Endodermal cell (in vitro differentiated cells): ENCODE measurements at places on chromosomes 5 and 9.

DNA sequence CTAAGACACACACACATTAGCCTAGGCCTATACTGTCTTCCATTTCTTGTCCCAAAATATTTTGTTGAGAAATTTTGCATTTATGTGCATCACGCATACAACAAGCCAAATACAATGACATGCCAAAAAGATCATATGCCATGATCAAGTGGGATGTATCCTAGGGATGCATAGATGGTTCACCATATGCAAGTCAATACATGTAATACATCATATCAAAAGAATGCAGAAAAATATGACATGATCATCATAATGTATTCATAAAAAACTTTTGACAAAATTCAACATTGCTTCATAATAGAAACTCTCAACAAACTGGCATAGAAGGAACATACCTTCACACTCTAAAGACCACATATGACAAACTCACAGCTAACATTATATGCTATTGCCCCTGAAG is 5.8 kb upstream of the FAM81B start:
- no peak overlapping the region for H3K27ac ChIP-seq
- DNase-seq: no peak
- no peaks in the 10 kb centered on the region for H3K36me3 ChIP-seq
- H3K27me3 ChIP-seq: no peaks in the 10 kb centered on the region

DNA sequence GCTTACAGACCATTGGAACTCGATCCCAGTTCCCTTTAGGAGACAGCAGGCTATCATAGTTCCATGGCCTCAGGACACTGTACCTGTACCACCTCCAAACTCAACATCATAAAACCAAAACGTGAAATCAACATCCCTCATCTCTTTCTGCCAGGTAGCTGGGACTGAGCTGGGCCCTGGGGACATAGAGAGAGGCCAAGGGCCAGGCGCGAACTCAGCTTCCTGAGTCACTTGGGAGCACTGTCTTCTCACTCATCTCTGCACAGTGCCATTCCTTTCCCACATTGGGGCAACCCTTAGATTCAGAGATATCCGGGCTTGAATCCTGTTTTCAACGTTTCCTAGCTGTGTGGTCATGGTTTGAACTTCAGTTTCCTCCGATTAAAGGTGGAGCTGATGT is 12.2 kb downstream of the DAB2IP start:
- peaks cover 22% of the 10 kb centered on the region for H3K36me3 ChIP-seq
- no peak overlapping the region for H3K4me3 ChIP-seq
- H3K27ac ChIP-seq: no peak overlapping the region
- peaks cover 4% of the 10 kb centered on the region for H3K4me1 ChIP-seq
- DNase-seq: no peak
- H3K27me3 ChIP-seq: no peaks in the 10 kb centered on the region

DNA sequence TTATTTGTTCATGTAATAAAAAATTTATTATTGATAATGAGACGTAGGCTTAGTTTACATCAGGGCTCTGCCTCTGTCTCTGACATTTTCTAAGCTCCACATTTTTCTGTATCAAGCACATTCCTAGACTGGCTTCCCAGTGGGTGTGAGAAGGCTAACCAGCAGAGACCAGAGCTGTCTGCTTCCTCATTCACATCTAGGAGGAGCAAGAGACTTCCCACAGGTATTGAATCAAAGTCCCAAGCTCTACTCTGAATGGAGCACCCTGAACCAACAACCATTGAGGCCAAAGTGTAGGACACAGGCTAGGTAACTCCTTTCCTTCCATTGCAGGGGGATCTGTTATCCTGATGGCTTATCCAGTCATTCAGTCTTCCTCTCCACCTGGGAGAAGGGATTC is 72.4 kb downstream of the PARP8 start:
- H3K36me3 ChIP-seq: no peaks in the 10 kb centered on the region
- H3K4me1 ChIP-seq: peaks cover 7% of the 10 kb centered on the region
- peak; percentile 78 for DNase-seq
- no peak overlapping the region for H3K4me3 ChIP-seq

GRCh38 chr9:78821126-78821822 is 524.3 kb downstream of the PSAT1 start:
- H3K4me3 ChIP-seq: no peak overlapping the region
- no peak for DNase-seq
- H3K4me1 ChIP-seq: no peaks in the 10 kb centered on the region
- H3K27me3 ChIP-seq: no peaks in the 10 kb centered on the region
- H3K27ac ChIP-seq: no peak overlapping the region
- no peaks in the 10 kb centered on the region for H3K36me3 ChIP-seq

DNA sequence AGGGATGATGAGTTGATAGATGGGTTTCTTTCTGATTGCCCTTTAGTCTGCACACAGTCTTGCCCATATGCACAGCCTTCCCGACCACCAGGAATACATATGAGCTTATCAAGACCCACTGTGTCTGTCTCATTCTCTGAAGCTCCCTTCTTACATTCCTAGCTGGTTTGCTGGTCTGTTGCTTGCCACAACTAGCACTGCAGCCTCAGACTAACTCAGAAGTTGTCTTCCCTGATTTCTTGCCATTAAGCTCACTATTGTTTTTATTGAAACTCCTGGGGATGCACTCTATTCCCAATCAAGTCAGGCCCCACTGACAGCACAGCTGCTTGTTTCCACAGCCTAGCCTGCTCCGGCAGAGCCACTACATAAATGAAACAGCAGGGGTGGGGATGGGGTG is 97.5 kb downstream of the SAXO1 start:
- H3K27ac ChIP-seq: no peak overlapping the region
- H3K4me3 ChIP-seq: no peak overlapping the region
- H3K4me1 ChIP-seq: no peaks in the 10 kb centered on the region
- no peaks in the 10 kb centered on the region for H3K27me3 ChIP-seq
- no peak for DNase-seq

- no peak for DNase-seq
- peaks cover 12% of the 10 kb centered on the region for H3K27me3 ChIP-seq
- H3K27ac ChIP-seq: no peak overlapping the region
- no peaks in the 10 kb centered on the region for H3K36me3 ChIP-seq
- no peaks in the 10 kb centered on the region for H3K4me1 ChIP-seq
- no peak overlapping the region for H3K4me3 ChIP-seq
These were observed 8.5 kb downstream of the KLF4 start for GRCh38 chr9:107481035-107481434.

DNA sequence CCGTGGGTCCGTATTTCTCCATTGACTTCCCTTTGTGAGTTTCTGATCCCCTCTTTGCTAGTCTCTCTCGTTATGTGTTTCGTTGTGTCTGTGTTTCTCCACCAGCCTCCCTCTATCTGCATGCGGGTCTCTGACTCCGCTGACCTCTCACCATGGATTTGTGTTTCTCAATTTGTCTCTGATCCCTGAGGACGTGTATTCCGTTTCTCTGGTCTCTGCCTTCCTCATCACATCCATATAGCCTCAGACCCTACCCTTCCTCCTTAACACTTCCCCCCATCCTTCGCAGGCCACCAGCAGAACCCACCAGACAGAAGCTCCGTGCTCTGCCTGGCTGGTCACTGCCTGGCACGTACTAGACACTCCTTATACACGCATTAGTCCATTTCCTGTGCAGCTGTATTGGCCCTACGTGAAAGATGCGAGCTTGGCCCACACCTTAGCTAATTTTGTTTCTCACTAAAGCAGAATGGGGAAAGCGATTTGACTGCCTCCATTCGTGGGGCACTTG is 631 bp downstream of the B4GALT7 start:
- H3K4me1 ChIP-seq: peaks cover 3% of the 10 kb centered on the region
- H3K27me3 ChIP-seq: no peaks in the 10 kb centered on the region
- H3K27ac ChIP-seq: no peak overlapping the region
- no peak for DNase-seq

- H3K36me3 ChIP-seq: no peaks in the 10 kb centered on the region
These were observed 67.7 kb downstream of the HMHB1 start for GRCh38 chr5:143879646-143880045.

DNA sequence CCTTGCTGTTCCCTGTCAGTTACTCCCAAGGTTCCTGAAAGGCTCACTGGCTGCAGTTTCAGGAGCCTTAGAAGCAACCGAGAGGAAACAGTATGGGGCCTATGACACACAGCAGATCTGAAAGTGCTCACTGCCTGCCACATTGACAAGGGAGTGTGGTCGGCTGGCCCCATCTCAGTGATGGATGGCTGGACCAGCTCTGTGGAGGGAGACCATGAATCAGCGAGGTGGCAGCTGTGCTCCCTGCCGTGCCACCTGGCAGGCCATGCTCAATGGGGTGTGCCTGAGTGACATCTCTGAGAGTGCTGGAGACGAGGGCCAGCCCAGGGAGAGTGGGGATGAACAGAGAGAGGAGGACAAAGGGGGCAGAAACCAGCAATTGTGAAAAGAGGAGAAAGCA is 49.1 kb downstream of the DOCK2 start:
- H3K27me3 ChIP-seq: no peaks in the 10 kb centered on the region
- no peaks in the 10 kb centered on the region for H3K36me3 ChIP-seq

GRCh38 chr9:124149992-124150391 is 107.8 kb upstream of the NEK6 start:
- no peak overlapping the region for H3K27ac ChIP-seq
- peaks cover 14% of the 10 kb centered on the region for H3K27me3 ChIP-seq
- H3K4me1 ChIP-seq: no peaks in the 10 kb centered on the region
- no peak overlapping the region for H3K4me3 ChIP-seq
- DNase-seq: no peak

- no peaks in the 10 kb centered on the region for H3K36me3 ChIP-seq
- peaks cover 5% of the 10 kb centered on the region for H3K4me1 ChIP-seq
- peaks cover 6% of the 10 kb centered on the region for H3K27me3 ChIP-seq
- H3K4me3 ChIP-seq: no peak overlapping the region
- no peak for DNase-seq
These were observed 11.9 kb upstream of the TNIP1 start for GRCh38 chr5:151092762-151093161.

DNA sequence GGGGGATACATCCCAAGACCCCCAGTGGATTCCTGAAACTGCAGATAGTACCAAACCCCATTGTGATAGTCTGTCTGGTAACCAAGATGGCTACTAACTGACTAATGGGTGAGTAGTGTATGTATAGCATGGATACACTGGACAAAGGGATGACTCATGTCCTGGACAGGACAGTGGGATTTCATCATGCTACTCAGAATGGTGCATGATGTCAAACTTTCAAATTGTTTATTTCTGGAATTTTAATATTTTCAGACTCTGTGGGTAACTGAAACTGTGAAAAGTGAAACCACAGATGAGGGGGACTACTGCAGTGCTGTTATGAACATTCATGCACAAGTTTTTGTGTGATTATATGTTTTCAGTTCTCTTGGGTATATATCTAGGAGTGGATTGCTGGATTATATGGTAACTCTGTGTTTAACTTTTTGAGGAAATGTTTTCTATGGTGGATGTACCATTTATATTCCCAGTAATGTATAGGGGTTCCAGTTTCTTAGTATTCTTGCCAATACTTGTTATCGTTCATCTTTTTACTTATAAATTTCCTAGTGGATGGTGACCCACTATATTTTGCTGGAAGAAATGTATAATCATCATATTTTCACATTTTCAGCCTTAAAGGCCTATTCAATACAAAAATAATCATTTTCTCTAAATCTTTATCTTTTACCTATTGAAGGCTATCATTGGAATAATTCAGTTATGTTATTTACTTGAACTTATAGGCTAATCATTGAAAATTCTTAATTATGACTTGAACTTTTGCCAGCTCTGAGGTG is 140.9 kb downstream of the NR3C1 start:
- no peak overlapping the region for H3K4me3 ChIP-seq
- no peak overlapping the region for H3K27ac ChIP-seq
- no peaks in the 10 kb centered on the region for H3K36me3 ChIP-seq
- no peak for DNase-seq

- peaks cover 28% of the 10 kb centered on the region for H3K36me3 ChIP-seq
- no peak overlapping the region for H3K4me3 ChIP-seq
- DNase-seq: no peak
- no peaks in the 10 kb centered on the region for H3K27me3 ChIP-seq
- H3K4me1 ChIP-seq: no peaks in the 10 kb centered on the region
These were observed 38.2 kb downstream of the FBXW2 start for GRCh38 chr9:120755044-120755443.

- no peaks in the 10 kb centered on the region for H3K27me3 ChIP-seq
- H3K27ac ChIP-seq: no peak overlapping the region
- no peaks in the 10 kb centered on the region for H3K4me1 ChIP-seq
These were observed 52.4 kb downstream of the FANCC start for GRCh38 chr9:95264954-95265615.

DNA sequence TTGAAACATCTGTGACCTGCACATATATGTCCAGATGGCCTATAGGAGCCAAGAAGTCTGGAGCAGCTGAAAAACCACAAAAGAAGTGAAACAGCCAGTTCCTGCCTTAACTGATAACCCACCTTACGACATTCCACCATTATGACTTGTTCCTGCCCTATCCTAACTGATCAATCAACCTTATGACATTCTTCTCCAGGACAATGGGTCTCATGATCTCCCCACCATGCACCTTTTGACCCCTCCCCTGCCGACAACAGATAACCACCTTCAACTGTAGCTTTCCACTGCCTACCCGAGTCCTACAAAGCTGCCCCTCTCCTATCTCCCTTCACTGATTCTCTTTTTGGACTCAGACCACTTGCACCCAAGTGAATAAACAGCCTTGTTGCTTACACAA is 233.8 kb downstream of the CCDC171 start:
- DNase-seq: no peak
- H3K4me1 ChIP-seq: no peaks in the 10 kb centered on the region
- H3K4me3 ChIP-seq: no peak overlapping the region
- H3K27me3 ChIP-seq: no peaks in the 10 kb centered on the region
- H3K27ac ChIP-seq: no peak overlapping the region

DNA sequence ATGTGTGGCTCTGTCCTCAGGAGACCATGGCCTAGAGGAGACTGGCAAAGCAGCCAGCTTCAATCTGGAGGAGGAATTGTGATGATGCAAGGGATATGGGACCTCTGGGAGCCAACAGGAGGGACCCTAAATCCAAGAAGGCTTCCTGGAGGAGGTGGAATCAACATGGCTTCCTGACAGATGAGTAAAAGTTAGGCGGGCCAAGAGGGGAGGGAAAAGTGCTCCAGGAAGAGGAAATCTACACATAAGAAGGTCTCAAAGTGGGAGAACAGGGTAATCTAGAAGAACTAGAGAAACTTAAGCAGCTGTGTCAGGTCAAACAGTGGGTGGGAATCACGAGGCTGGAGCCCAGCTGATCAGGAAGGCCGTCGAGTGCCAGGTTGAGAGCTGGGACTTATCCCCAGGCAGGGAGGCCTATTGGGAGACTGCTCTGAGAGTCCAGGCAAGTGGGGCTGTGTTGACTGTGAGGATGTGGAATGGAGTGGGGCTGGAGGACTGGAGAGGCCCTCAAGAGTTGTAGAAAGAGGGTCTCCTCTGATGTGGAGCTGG is 119.1 kb downstream of the C9orf50 start:
- peak overlapping the region; percentile 100 for H3K27ac ChIP-seq
- no peaks in the 10 kb centered on the region for H3K36me3 ChIP-seq
- H3K4me1 ChIP-seq: peaks cover 2% of the 10 kb centered on the region
- DNase-seq: no peak
- H3K4me3 ChIP-seq: no peak overlapping the region

DNA sequence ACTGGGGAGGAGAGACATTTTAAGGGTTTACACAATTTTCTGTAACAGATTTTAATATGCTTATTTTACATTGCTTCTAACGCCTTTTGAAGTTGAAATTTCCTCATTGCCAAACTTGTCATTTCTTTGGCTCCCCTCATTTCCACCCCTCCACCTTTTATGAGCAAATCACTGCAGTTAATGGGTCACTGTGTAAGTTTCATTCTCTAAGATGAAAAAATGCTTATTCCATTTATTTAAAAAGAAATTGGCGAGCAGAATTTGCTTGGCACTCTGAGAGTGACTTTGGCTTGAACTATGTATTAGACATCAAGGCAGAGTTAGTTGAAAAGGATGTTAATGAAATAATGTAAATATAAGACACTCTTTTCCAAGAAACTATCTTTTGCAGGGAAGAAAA is 66.6 kb downstream of the ITGA1 start:
- H3K4me3 ChIP-seq: no peak overlapping the region
- no peak overlapping the region for H3K27ac ChIP-seq
- no peaks in the 10 kb centered on the region for H3K4me1 ChIP-seq
- H3K27me3 ChIP-seq: no peaks in the 10 kb centered on the region
- no peaks in the 10 kb centered on the region for H3K36me3 ChIP-seq
- no peak for DNase-seq
